ENCODE measurements at places on chromosomes 1 and 21. TPM values are rescaled to one million over a fixed set of nuclear protein-coding genes. Genes with fewer than 3 reads are reported as not detected.

FAM167B gene
- total RNA-seq: 2.3 TPM

SHISAL2A gene
- 1.0 TPM for total RNA-seq

ASCL5 gene
- not detected for total RNA-seq

VSIG8 gene
- not detected for total RNA-seq

LRRN2 gene
- 0.55 TPM for total RNA-seq

DNA sequence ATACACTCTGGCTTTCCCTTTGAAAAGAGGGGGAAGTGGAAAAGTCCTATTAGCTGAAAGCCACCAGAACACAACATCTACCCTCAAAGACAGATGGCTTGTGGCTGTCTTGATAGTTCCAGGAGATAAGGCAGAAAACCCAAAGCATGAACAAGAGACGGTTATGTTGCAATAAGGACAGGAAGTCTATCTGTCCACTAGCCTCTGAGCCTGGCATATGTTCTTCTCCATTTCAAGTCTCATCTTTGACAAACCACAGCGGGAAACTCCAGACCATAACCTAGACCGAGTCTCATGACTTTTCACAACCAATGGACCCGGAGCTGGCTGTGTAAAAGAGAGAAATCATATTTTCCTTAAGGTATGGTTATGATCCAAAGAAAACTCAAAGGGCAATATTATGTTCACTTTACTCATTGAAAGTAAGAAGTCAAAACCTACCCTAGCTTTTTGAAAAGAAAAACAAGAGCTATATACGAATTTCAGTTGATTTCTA lies 33.8 kb downstream of the DUSP10 start:
- no peak overlapping the region for H3K4me3 ChIP-seq
- no peak for DNase-seq
- H3K27me3 ChIP-seq: no peaks in the 10 kb centered on the region
- H3K27ac ChIP-seq: no peak overlapping the region

GRCh38 chr1:204562075-204562990 lies 46.1 kb downstream of the MDM4 start:
- DNase-seq: no peak
- no peaks in the 10 kb centered on the region for H3K4me1 ChIP-seq
- no peak overlapping the region for H3K4me3 ChIP-seq
- no peaks in the 10 kb centered on the region for H3K27me3 ChIP-seq

DNA sequence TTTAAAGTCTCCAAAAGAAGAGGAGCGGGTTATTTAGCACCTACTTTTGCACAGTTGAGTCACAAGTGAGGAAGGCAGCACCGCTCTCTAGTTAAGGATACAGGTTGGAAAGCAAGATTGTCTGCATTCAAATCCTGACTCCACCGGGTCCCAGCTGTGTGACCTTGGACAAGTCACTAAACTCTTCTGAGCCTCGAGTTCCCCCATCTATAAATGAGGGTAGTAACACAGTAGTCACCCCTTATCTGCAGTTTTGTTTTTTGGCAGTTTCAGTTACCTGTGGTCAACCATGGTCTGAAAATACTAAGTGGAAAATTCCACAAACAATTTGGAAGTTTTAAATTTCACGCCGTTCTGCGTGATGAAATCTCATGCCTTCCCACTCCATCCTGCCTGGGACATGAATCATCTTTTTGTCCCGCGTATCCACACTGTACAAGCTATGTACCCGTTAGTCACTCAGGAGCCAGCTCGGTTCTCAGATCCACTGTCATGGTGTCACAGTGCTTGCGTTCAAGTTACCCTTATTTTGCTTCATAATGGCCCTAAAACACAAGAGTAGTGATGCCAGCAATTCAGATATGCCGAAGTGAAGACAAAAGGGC lies 49.4 kb downstream of the CAPZB start:
- H3K27me3 ChIP-seq: no peaks in the 10 kb centered on the region
- H3K36me3 ChIP-seq: no peaks in the 10 kb centered on the region
- H3K27ac ChIP-seq: peak overlapping the region; percentile 83
- H3K4me1 ChIP-seq: peaks cover 72% of the 10 kb centered on the region
- DNase-seq: no peak

DNA sequence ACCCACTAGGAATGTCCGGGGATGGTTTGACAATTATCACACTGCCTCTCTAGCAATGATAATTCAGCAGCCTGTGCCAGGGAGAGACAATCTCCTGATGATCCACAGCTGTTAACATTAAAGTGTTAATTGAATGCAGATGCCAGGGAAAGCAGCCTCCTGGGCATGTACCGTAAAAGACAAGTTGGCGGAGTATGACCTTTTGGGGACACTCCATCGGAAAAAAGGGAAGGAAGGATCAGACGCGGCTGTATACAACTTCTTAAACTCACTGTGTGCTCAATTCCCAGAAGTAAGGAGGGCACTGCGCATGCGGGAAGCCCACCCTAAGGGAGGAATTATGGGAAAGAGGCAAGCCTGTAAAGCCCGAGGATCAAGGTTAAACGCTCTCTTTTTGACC lies 62.6 kb downstream of the MAP3K7CL start:
- H3K4me3 ChIP-seq: no peak overlapping the region
- H3K36me3 ChIP-seq: no peaks in the 10 kb centered on the region
- no peak overlapping the region for H3K27ac ChIP-seq
- no peaks in the 10 kb centered on the region for H3K27me3 ChIP-seq
- H3K4me1 ChIP-seq: peaks cover 2% of the 10 kb centered on the region

DNA sequence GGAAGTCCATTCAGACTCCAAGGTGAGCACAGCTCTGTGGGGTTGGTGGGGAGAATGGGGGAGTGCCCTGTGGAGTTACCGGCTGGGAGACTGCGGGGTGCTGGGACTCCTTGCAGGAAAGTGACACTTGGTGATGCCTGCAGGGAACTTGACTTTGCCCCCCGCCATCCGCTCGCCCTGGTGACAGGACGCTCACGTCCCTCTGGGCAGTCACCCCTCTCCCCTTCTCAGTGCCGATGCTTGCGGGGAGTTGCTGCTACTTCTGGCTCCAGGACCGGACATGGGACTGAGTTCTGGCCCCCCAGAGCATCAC lies 209.5 kb upstream of the C1orf174 start:
- peaks cover 2% of the 10 kb centered on the region for H3K27me3 ChIP-seq
- H3K4me1 ChIP-seq: no peaks in the 10 kb centered on the region
- DNase-seq: no peak
- H3K27ac ChIP-seq: no peak overlapping the region
- H3K4me3 ChIP-seq: no peak overlapping the region

- no peak overlapping the region for H3K27ac ChIP-seq
- H3K36me3 ChIP-seq: no peaks in the 10 kb centered on the region
- no peaks in the 10 kb centered on the region for H3K27me3 ChIP-seq
- H3K4me3 ChIP-seq: no peak overlapping the region
- H3K4me1 ChIP-seq: peaks cover 5% of the 10 kb centered on the region
Observed at GRCh38 chr1:65176056-65176450, 28.1 kb downstream of the AK4 start.

DNA sequence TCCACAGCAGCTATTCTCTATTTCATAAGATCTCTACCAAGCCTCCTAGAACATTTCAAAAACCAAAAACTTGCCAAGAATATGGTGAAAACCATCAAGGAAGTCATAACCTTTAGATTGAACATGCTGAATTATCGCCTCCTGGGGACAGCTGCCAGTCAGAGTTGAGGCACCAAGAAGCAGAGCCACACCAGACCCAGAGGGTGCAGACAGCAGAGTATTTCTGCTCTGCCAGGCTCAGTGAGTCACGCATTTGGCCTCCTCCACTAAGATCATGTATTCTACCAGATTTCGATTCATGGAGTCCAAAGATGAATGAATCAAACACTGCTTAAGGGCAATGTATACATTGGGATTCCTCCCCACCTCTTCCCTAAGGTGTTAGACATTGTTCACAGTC lies 2.1 kb downstream of the F3 start:
- H3K27me3 ChIP-seq: no peaks in the 10 kb centered on the region
- DNase-seq: no peak
- H3K4me1 ChIP-seq: peaks cover 5% of the 10 kb centered on the region
- H3K27ac ChIP-seq: peak overlapping the region; percentile 90
- H3K4me3 ChIP-seq: peak overlapping the region; percentile 75
- H3K36me3 ChIP-seq: no peaks in the 10 kb centered on the region

GRCh38 chr21:40671716-40672115 lies 175.2 kb downstream of the DSCAM start:
- H3K27me3 ChIP-seq: no peaks in the 10 kb centered on the region
- no peak for DNase-seq

DNA sequence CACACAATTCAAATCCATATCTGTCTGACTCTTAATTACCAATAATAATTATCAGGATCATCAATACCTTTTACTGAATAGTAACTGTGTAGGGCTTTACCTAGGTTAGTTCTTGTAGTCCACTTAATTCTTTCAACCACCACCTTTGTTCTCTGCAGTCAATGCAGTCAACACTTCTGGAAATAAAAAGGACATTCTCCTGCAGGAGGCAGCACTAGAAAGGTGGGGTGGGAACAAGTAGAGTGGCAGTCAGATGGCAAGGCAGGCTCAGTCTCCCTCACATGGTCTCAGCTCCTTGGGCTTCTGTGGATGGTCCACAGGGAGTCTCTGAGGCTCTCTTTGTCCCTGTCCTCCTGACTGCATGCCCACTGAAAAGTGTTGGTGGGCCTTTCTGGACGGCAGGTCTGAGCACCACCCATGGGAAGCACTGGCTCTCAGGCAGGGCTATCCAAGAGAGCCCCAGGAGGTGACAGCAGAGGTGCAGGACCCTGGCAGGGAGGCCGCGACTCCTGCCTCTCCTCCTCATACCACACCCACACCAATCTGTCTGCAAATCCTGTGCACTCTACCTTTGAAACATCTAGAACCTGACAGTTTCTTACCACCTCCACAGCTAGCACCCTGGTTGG lies 237.3 kb downstream of the FOXD2 start:
- no peak for DNase-seq
- H3K4me3 ChIP-seq: no peak overlapping the region
- H3K36me3 ChIP-seq: no peaks in the 10 kb centered on the region
- no peaks in the 10 kb centered on the region for H3K27me3 ChIP-seq

- H3K27ac ChIP-seq: no peak overlapping the region
- H3K36me3 ChIP-seq: no peaks in the 10 kb centered on the region
- no peaks in the 10 kb centered on the region for H3K4me1 ChIP-seq
- H3K27me3 ChIP-seq: no peaks in the 10 kb centered on the region
- no peak for DNase-seq
Observed at GRCh38 chr1:116751621-116752020, 2.6 kb upstream of the CD2 start.

- DNase-seq: no peak
- H3K4me1 ChIP-seq: no peaks in the 10 kb centered on the region
- H3K4me3 ChIP-seq: no peak overlapping the region
- H3K36me3 ChIP-seq: no peaks in the 10 kb centered on the region
Observed at GRCh38 chr1:54112705-54113368, 40.0 kb downstream of the CDCP2 start.

- no peaks in the 10 kb centered on the region for H3K4me1 ChIP-seq
- no peaks in the 10 kb centered on the region for H3K36me3 ChIP-seq
- no peak overlapping the region for H3K27ac ChIP-seq
- no peak overlapping the region for H3K4me3 ChIP-seq
- no peaks in the 10 kb centered on the region for H3K27me3 ChIP-seq
- DNase-seq: no peak
Observed at GRCh38 chr1:47824716-47825115, 172.5 kb downstream of the TRABD2B start.

DNA sequence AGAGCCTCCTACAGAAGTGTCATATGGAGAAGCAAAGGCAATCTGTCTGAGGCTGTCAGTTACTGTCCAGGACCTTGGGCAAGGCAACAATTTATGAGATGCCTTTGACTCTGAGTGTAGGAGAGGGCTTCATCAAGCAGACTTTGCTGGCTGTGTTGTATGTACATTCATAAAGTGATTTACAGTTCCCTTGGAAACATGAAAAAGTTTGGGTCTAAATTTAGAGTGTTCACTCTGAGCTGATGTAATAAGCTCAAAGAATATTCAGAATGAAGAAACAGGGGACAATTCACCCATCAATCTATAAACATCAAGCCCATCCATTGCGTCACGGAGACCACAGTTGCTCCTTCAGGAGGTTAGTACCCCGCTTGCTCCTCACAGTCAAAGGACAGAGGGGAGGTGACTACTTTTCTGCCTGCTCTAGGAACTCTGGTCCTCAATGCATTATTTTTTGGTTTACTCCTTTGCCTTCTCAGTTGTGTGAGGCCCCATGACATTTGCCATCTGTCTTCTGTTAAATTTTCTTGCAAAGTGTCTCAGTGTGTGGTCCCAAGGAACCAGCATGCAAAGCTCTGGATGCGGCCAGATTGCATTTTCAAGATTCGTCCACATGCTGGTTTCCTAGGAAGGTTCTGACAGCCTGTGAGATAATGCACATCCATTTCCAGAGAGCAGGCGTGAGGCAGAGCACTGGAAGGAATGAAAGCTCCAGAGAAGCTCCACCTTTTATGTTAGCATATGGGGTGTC lies 241.1 kb upstream of the KIAA0040 start:
- H3K4me3 ChIP-seq: no peak overlapping the region
- no peaks in the 10 kb centered on the region for H3K36me3 ChIP-seq
- H3K27me3 ChIP-seq: peaks cover 1% of the 10 kb centered on the region
- no peak overlapping the region for H3K27ac ChIP-seq
- no peaks in the 10 kb centered on the region for H3K4me1 ChIP-seq
- no peak for DNase-seq

- H3K27ac ChIP-seq: no peak overlapping the region
- no peaks in the 10 kb centered on the region for H3K36me3 ChIP-seq
- H3K4me1 ChIP-seq: no peaks in the 10 kb centered on the region
- no peak overlapping the region for H3K4me3 ChIP-seq
Observed at GRCh38 chr21:42619166-42619565, 34.3 kb upstream of the PDE9A start.

GRCh38 chr1:19921310-19921709 lies 2.1 kb downstream of the PLA2G2E start:
- DNase-seq: no peak
- no peaks in the 10 kb centered on the region for H3K36me3 ChIP-seq
- no peaks in the 10 kb centered on the region for H3K4me1 ChIP-seq
- H3K27me3 ChIP-seq: no peaks in the 10 kb centered on the region
- no peak overlapping the region for H3K27ac ChIP-seq
- no peak overlapping the region for H3K4me3 ChIP-seq

- no peaks in the 10 kb centered on the region for H3K36me3 ChIP-seq
- DNase-seq: peak; percentile 9
- H3K4me3 ChIP-seq: peak overlapping the region; percentile 56
- no peaks in the 10 kb centered on the region for H3K27me3 ChIP-seq
- no peaks in the 10 kb centered on the region for H3K4me1 ChIP-seq
Observed at GRCh38 chr21:25639551-25640201, 618 bp downstream of the JAM2 start.

All from prostate gland (tissue), 2 donors.